ELF-1 (cell line): ENCODE measurements at places on chromosomes 7 and 10.

DNA sequence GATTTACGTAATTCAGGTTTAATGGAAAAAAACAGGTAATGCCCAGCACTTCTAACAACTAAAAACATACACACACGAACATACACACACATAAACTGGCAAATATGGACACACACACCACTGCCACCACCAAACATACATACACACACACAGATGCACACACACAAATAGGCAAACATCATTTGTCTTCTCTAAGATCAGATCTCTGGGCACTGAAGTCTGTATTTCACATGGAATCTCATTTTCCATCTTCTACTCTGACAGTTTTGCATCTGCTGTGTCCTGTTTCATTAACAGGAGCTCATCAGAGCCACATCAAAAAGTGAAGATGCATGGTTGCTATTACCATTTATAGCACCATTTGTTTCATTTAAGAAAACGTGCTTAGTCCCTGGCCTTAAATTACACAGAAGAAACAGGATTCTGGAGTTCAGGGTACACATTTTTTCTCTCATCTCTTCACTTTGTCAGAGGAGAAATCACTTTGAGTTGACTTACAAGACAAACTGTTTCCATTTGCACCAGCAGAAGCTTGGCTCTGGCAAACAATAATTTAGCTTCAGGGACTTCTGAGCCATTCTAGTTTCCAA lies 165.3 kb downstream of the SORCS1 start:
- DNase-seq: no peak

DNA sequence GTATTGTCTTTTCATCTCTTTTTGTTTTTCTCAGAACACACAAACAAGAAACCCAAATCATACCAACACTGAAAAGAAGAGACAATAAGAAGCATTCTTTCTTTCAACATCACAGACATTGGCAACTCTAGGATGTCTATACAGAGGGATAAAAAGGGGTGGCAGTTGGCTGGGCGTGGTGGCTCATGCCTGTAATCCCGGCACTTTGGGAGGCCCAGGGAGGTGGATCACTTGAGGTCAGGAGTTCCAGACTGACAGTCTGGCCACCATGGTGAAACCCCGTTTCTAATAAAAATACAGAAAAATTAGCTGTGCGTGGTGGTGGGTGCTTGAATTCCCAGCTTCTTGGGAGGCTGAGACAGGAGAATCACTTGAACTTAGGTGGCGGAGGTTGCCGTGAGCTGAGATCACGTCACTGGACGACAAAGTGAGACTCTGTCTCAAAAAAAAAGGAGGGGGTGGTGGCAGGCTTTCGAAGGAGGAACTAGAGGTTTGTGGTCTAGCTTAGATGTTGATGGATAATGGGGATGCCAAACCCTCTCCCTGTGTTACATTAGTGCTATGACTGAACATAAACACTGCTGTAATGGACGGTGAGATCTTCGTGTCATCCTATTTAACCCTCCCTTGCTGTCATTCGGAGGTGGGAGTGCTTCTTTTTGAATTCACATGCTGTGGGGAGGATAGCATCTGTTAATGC lies 9.4 kb downstream of the CNNM2 start:
- DNase-seq: no peak

DNA sequence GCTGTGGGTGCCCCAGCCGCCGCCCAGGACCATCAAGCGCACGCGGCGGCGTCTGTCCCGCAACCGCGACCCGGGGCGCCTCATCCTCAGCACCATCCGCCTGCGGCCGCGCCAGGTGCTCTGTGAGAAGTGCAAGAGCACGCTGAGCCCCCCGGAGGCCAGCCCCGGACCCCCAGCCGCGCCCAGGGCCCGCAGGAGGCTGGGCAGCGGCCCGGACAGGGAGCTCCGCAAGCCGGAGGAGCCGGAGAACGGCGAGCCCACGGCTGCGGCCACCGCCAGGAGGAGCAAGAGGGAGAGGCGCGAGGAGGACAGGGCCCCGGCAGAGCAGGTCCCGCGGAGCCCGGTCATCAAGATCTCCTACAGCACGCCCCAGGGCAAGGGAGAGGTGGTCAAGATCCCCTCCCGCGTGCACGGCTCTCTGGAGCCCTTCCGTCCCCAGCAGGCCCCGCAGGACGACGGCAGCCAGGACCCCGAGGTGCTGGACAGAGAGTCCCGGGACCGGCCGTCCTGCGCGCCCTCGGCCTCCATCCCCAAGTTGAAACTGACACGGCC lies 8.0 kb downstream of the PWWP2B start:
- DNase-seq: peak; percentile 90

GRCh38 chr7:1123715-1124114 lies 35.8 kb downstream of the GPER1 start:
- DNase-seq: peak; percentile 92

- DNase-seq: no peak
Observed at GRCh38 chr7:157769526-157770215, 432.9 kb downstream of the DNAJB6 start.
